Hepatic stellate cell (primary cell): ENCODE measurements at places on chromosomes 6 and 20.

GRCh38 chr6:154229786-154230185 lies 126.8 kb downstream of the IPCEF1 start:
- no peak for DNase-seq

- DNase-seq = no peak
These were observed 173.5 kb upstream of the SNX9 start for GRCh38 chr6:157649311-157650260.

- DNase-seq = no peak
These were observed 9.1 kb downstream of the RSPO4 start for GRCh38 chr20:992801-993535.

DNA sequence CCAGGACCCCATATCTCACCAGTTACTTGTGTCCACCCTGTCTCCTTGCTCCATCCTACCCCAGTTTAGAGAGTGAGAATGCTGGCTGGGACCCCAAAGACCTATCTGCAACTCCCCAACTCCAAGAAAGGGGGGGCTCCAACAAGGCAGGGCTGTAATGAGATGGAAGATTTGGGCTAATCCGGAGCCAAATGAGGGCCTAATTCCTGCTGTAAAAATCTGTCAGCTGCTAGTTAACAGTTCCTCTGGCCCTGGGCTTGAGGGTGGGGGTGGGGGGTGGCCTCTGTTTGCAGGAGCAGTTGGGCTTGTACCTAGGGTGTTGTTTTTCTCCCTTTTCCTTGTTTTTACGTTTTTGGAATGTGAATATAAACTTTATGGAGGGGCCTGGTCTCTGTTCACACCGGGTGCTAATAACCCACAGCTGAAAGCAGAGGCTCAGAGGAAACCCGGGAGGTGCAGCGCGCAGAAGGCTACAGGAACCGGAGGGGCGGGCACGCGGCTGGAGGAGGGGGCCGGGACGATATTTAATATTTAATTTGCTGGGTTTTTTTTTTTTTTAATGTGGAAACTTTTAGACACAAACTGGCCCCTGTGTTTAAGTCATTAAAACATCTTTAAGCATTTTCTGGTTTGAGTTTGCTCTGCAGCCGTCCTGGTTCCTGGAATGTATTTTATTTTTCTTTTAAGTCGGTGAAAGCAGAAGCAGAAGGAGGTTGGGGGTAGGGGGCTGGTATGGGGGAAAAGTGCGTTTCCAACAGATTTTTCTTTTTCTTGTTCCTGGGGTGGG lies 70.7 kb downstream of the NCR2 start:
- no peak for DNase-seq

DNA sequence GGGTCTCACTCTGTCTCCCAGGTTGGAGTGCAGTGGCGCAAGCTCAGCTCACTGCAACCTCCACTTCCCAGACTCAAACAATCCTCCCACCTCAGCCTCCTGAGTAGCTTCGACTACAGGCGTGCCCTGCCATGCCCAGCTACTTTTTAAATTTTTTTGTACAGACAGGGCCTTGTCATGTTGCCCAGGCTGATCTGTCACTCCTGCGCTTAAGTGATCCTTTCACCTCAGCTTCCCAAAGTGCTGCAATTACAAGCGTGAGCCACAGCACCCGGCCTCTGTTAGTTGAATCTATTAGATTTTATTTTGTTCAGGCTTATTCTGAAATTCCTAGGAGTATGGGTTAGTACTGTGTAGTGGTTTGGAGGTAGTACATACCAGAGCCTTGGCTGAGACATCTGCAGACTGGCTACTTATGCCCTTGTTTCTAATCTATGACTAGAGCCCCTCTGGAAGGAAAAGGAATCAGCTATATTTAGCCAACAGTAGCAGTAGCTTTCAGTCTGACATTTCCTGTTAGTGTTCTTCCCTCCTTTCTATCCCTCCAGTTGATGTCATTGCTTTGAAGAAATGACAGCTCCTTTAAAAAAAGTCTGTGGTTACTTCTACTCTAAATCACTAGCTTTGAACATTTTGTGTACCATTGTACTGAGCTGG lies 74.4 kb downstream of the ITCH start:
- peak; percentile 52 for DNase-seq

GRCh38 chr6:113679051-113679450 lies 178.1 kb upstream of the MARCKS start:
- DNase-seq = no peak

DNA sequence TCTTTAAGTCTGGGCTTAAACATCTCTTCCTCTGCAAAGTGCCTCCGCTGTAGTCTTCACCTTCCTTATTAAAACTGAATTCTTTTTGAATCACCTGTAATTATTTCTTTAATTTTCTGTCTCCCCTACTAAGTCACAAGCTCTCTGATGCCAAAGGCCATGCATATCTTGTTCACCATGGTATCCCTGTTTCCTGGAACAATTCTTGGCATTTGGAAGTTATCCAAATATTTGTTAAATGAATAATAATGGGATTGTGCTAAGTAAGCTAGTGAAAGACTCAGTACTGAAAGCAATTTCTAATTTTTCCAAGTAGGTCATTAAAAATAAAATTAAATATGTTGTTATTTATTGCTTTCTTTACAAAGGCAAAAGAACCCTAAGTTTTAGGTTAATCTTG lies 12.2 kb downstream of the SNAP91 start:
- no peak for DNase-seq

DNA sequence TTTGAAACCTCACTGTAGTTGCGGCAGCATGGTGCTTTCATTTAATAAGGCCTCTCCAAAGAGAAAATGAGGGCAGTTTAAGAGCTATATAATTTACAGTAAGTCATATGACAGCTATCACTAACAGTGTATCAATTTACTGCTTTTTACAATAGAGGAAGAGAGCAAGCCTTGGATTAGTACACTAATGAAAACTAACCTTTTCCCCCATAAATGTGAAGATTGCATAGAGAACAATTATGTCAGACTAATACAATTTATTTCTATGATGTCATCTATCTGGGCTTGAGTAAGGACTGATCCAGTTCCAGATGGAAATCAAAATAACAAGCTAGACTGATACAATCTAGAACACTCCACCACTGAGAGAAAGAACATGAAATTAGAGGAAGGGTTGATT lies 78.1 kb upstream of the FAM83B start:
- no peak for DNase-seq

DNA sequence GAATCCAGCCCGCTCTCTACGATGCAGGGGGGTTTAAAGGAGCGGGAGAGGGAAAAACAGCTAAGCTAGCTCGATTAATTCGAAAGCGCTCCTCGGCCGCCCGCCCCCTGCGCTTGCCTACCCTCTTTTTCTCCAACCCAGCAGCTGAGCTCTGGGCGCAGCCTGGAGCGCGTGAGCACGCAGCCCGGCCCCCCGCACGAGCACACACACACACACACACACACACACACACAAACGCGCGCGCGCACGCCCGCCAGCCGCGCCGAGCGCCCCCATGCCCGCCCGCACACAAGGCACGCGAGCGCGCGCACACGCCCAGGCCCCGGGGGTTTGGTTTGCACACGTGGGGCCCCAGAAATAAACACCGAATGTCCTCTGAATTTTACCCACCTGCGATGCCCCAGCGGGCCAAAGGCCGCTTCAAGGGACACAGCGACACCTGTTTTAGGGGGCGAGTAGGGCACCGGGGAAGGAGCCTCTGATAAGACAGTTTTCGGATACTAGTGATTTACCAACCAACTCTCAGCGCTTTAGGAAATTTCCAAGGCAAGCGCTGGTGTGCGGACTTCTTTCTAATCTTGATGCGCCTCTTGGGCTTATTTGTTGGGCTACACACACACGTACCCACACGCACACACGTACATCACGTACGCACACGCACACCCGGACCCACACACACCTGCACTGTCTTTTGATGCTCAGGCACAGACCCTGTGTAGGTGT lies 802 bp upstream of the NRN1 start:
- no peak for DNase-seq
